Mesenteric fat pad (tissue), 1 donor: ENCODE measurements at places on chromosomes 12 and 14.
A peak's percentile ranks its signal among the peaks of the same experiment; 100 is the strongest.

- DNase-seq = no peak
These were observed 213.7 kb downstream of the SLC2A13 start for GRCh38 chr12:39892146-39892545.

GRCh38 chr12:130119241-130119861 is 42.9 kb upstream of the FZD10 start:
- DNase-seq = no peak

DNA sequence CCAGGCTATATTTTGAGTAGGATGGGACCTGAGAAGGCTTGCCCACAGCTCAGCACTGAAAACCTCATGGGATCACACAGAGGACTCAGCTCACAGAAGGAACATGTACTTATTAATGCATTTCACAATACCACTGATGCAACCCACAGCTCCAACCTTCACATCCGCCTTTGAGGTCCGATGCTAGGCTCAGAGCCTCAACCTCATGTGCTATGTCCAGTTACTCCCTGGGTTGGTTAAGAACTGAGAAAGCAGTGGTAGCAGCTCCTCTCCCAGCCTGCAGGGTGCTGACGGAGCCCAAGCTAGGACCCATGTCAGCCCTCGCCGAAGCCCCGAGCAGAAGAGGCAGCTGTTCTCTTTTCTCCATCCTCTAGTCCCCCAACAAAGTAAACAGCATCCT is 52.9 kb downstream of the SPTB start:
- DNase-seq = no peak

DNA sequence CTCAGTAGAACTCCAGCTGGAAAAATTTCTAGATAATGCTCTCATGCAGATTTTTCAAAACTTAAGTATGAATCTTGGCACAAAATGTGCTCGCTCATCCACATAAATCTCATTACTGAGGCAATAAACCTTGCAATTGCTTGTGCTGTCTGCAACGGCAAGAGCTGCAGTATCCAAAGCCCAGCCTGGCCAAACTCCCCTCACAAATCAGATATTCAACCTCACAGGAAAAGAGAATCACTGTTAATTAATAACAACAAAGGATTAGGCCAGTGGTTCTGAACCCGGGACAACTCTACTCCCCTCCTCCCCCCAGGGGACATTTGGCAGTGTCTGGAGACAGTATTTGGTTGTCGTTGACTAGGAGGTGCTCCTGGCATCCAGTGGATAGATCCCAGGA is 19.2 kb upstream of the CORO1C start:
- peak; percentile 20 for DNase-seq

DNA sequence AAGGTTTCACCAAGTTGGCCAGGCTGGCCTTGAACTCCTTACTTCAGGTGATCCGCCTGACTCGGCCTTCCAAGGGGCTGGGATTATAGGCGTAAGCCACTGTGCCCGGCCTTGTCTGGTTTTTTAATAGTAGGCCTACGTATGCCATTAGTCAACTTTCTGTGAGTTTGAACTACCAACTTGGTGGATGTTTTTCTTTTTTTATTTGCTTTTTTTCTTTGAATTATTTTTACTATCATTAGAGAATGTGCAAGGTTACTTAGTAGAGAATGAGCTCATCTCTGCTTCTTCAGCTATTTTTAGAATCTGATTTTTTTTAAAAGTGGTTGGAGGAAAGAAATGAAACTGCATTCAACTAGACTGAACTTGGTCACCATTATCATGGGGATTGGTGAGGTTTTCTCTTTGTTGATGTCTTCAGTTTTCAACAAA is 51.4 kb downstream of the HMGA2 start:
- DNase-seq = no peak

DNA sequence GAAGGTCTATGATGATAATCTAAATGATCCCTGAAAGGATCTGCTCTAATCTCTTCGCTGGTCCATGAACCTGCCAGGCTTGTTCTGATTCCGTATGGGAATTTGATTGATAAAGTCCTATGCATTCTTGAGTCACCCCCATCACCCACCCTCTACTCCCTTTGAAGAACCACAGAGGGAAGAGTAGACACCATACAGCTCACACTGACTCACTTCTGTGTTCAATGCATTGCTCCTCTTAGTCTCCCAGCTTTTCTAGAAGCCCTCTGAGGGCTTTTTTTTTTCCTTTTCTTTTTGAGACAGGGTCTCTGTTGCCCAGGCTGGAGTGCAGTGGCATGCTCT is 18.5 kb upstream of the GPRC5A start:
- no peak for DNase-seq

GRCh38 chr12:125014526-125014925 is 21.1 kb downstream of the BRI3BP start:
- DNase-seq = no peak

GRCh38 chr12:75041472-75041871 is 168.2 kb downstream of the KCNC2 start:
- no peak for DNase-seq

DNA sequence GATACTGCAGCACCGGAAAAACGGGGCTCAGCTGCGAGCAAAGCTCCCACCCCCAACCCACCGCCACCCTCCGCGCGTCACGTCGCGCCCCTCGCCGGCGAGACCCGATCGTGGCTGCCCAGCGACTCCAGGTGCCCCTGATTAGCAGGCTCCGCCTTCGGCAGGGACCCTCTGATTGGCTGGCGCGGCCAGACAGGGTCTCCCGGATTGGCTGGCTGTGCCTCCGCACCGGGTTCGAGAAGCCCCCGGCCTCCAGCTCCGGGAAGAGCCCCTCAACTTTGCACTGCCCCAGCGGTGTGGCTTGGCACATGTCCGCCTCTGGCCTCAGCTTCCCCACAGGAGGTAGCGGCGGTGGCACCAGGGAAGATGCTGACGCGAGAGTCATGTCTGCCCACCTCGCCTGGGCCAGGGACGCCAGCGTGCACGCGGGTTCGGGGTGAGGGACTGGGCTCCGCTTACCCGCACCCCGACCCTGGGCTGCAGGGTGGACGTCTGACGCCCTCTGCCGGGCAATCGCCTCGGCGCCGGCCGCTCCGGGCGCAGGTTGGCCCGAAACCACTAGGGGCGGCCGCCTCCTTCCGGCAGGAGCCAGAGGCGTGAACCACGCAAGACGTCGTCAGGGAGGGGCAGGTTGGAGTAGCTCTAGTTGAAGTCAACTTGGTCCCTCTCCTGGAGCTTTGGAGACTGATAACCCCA is 498 bp upstream of the RHOF start:
- DNase-seq = peak; percentile 97

GRCh38 chr12:103742349-103742932 is 98.6 kb downstream of the NT5DC3 start:
- DNase-seq = no peak

GRCh38 chr12:64390275-64390851 is at the start of gene C12orf56:
C12orf56 (minus strand) TSS chr12:64390758; CDS start chr12:64390565, 193 bp downstream.
- DNase-seq = no peak

GRCh38 chr14:91095178-91095577 is 18.7 kb upstream of the DGLUCY start:
- no peak for DNase-seq

GRCh38 chr12:56206452-56207166 is 15.1 kb downstream of the RNF41 start:
- no peak for DNase-seq

DNA sequence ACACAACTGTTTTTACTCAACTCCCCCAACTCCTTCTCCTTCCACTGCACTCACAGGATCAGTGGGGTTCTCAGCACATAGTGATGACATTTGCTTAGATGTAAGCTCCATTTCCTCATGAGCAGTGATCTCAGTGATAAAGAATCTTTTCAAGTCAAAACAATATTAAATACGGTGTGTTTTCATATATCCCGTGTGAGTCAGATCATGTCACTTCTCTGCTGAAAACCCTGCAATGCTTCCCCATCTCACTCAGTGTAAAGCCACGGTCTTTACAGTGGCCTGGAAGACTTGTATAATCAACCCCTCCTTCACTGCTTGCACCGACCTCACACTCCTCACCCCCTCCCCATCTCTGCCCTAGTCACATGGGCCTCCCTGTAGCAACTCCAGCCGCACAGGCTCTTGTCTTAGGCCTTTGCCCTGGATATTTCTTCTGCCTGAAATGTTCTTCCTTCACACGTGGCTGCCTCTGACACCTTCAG is 149.7 kb upstream of the ARHGAP5 start:
- no peak for DNase-seq

DNA sequence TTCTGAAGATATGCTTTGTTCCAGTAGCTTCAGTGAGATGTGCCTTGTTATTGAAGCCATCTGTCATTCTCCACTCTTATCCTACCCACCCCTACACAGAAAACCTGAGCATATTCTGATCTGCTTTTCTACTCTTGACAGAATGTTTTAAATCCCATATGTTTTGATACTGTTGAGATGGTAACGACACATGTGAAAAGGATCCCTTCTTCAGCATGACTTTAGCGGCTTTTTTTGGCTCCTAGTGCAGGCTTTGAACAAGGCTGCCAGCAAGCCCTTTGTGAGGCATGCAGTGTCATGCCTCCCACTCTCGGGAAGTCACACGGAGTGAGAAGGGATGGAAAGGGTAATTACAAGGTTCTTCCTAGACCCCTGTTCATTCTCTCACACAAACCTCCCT is 228.8 kb upstream of the RGS6 start:
- DNase-seq = no peak
